ENCODE measurements at places on chromosomes 1 and 21. TPM values are rescaled to one million over a fixed set of nuclear protein-coding genes. Genes with fewer than 3 reads are reported as not detected.

DNA sequence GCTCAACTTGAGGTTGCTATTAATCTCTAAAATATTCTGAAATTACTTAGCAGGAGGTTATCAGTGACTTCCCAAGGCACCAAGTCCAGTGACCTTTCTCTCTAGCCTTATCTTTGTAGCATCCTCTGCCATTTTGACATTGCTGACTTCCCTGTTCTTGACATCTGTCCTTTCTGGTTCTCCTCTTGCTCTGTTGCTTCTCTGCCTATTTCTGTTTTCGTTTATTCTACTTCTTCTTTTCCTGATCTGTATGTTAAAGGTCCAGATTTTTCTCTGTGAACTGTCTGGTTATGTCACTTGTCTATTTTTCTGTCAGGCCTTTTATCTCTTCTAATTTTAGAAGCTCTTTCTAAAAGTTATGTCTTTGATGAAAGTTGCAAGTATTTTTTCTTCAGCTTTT is 178.8 kb downstream of the VPS13D start:
- H3K4me3 ChIP-seq: no peak overlapping the region
- H3K4me1 ChIP-seq: peaks cover 24% of the 10 kb centered on the region
- H3K36me3 ChIP-seq: peaks cover 18% of the 10 kb centered on the region
- no peak overlapping the region for H3K27ac ChIP-seq
- DNase-seq: no peak
- H3K27me3 ChIP-seq: no peaks in the 10 kb centered on the region

Gene RAB25
- polyA plus RNA-seq: 0.76 TPM

Gene AMY1C
- not detected for polyA plus RNA-seq

- no peak overlapping the region for H3K4me3 ChIP-seq
- no peaks in the 10 kb centered on the region for H3K36me3 ChIP-seq
- no peak for DNase-seq
- H3K27ac ChIP-seq: no peak overlapping the region
- no peaks in the 10 kb centered on the region for H3K27me3 ChIP-seq
- no peaks in the 10 kb centered on the region for H3K4me1 ChIP-seq
These were observed 60.0 kb upstream of the KCTD3 start for GRCh38 chr1:215507119-215507518.

GRCh38 chr21:41701749-41702148 is 65.1 kb downstream of the RIPK4 start:
- no peaks in the 10 kb centered on the region for H3K27me3 ChIP-seq
- no peak for DNase-seq
- no peak overlapping the region for H3K27ac ChIP-seq
- no peaks in the 10 kb centered on the region for H3K36me3 ChIP-seq
- no peak overlapping the region for H3K4me3 ChIP-seq

All from CD8-positive, alpha-beta memory T cell (primary cell).